ENCODE measurements at places on chromosomes 7 and 10.

DNA sequence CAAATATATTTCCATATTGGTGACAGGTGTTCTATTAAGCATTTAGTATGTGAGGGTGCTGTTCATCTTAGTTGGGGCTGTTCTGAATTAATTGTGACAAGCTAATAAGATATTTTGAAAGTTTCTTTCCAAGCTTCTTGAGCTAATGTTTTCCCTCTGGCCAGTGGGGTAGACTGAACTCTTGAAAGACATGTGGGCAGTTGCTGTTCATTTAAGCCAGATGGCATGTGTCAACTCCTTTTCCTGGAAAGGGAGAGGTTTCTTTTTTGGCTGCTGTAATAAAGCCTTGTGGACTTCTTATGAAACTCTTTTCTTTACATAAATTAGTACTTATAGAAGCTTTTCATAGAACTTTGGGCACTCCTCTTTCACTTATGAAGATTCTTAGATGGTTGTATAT, 21.7 kb downstream of the RAB18 start:
- no peak for DNase-seq

DNA sequence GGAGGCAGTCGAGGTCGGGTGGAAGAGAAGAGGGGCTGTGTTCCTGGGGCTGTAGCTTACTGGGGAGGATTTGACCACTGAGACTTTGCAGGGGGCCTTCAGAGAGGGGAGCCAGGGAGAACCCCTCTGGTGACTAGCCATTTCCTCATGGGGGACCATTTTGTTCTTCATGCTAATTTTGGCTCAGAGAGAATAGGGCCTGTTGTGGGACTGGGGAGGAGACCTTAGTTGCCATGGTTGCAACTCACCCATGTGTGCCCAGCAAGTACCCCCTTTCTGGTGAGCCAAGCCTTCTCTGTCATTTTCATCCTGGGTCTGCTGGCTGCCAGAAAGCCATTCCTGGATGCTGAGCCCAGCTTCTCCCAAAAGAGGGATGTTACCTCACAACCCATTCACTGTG, 120.9 kb downstream of the GRK5 start:
- no peak for DNase-seq

GRCh38 chr7:148783801-148784527, 85.3 kb downstream of the CUL1 start:
- DNase-seq = no peak

DNA sequence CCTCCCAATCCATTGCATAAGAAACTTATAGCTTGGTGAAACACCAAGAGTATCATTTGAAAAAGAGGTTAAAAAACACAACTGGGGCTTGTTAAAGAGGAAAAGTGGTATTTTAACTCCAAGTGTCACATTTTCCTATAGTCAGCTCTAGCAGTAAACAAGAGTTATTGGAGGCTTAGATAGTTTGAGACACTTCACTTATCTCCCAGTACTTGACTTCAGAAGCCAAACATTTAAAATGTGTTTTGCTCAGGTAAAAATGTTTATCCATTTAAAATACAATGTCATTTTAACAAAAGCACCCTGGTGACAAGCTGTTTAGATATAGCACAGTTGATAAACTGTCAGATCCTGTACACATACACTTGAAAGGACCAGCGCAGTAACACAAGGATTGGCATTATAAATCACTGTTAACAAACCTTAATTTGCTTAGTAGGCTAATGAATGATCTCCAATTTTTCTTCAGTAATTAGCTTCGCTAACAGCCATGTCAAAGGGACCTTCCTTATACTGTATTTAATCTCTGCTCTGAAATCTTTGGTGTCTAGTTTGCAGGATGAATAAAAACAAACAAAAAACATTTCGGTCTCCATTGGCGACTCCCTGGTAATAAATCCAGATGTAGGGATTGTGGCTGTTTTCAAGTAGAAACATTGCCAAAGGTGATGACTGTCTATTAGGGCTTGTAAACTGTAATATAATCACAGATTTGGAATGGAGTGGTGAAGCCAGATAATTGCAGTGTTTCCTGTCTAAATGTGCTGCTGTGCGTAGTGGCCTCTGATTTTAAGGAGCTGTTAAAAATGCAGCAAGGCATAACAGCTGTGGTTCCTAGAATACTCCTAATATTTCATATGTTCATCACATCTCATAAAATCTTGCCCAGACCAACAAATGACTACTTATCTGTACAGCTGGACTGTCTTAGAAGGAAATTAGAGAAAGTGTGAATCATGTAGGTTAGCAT, 545.1 kb downstream of the AUTS2 start:
- DNase-seq = no peak

- DNase-seq = no peak
These were observed 66.8 kb downstream of the CRPPA start for GRCh38 chr7:16354573-16354972.

DNA sequence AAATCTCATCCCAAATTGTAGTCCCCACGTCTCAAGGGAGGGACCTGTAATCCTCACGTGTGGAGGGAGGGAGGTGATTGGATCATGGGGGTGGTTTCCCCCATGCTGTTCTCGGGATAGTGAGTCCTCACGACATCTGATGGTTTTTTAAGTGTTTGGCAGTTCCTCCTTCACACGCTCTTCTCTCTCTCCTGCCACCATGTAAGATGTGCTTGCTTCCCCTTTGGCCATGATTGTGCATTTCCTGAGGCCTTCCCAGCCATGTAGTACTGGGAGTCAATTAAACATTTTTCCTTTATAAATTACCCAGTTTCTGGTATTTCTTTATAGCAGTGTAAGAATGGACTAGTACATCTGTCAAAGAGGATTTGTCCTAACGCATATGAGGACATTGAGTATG, 59.5 kb downstream of the RGS10 start:
- no peak for DNase-seq

Measured in CD4-positive, alpha-beta T cell treated with Interleukin-17A for 4 hours (primary cell).